ENCODE measurements at places on chromosomes 5 and 9.

DNA sequence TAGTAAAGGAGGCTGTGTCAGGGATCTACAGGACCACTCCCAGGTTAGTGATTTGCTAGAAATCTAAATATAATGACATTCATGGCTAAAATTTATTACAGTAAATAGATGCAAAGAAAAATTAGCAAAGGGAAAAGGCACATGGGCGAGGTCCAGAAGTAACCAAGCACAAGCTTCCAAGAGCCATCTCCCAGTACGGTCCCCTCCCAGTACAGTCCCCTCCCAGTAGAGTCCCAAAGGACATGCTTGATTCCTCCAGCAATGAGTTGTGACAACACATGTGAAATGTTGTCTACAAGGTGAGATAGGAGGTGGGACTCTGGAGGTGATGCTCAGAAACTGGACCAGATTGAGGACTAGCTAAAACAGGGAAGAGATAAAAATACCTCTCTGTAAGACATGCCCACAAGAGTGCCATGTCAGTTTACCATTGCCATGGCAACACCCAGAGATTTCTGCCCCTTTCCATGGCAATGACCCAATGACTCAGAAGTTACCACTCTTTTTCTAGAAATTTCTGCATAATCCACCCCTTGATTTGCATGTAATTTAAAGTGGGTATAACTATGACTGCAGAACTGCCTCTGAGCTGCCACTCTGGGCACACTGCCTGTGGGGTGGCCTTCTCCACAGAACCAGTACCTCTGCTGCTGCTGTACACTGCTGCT lies 27.9 kb upstream of the CEMIP2 start:
- DNase-seq = no peak

DNA sequence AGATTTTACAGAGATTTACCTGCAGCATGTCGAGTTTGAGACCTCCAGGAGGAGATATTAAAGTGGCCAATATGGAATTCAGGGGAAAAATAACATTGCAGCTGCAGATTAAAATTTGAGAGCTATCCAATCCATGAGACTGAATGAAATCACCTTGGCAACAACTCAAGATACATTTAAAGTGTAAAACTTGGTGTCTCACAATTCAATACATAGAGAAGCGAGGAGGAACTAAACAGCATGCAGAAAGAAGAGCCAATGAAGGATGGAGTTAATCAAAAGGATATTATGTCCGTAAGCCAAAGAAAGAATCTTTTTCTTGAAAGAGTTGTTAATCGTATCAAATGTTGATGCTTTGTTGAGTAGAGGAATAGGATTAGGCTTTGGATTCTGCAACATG lies 455.1 kb downstream of the CDH18 start:
- DNase-seq = no peak

GRCh38 chr9:136137321-136138265 lies 18.9 kb upstream of the TMEM250 start:
- no peak for DNase-seq

DNA sequence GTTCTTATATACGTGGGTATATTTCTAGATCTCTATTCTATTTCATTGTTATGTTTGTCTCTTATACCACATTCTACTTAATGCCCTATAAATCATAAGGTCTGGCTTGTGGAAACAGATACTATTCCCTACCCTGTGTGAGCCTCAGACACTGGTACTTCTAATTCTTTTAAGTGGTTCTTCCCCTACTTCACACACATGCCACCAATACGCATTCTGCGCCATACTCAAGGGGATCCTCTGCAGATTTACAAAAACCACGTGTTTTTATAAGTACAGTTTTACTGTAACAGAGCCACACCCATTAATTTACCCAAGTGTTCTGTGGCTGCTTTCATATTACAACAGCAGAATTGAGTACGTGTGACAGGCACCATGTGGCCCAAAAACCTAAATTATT lies 195.6 kb downstream of the SAXO1 start:
- DNase-seq = no peak

DNA sequence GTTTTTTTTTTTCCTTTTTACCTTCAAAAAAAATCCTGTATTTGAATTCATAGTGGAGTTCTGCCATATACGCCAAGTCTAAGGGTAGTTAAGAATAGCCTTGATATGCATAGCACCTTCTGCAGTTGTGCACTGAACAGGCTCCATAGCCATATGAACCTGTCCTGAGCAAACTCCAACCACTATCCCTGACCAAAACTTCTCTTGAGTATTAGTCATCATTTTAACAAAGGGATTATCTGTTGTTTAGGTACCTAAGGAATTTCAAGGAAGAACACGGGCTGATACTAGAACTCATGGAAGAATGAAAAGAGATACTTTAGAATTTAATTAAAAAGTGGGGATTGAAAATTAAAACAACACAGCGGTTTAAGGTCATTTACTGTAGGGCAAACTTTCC lies 1.9 kb upstream of the FBXO38 start:
- DNase-seq = no peak
